Subcutaneous adipose tissue (tissue), 4 donors: ENCODE measurements at places on chromosomes 16 and 17. TPM values are rescaled to one million over a fixed set of nuclear protein-coding genes. Genes with fewer than 3 reads are reported as not detected.

Gene KRTAP1-5
- not detected for total RNA-seq

Gene DPEP2
- total RNA-seq: 28.7 TPM

Gene GUCY2D
- not detected for total RNA-seq

Gene TBX6
- total RNA-seq: 0.38 TPM

Gene KRT16
- not detected for total RNA-seq

Gene CACNG5
- not detected for total RNA-seq

Gene HS3ST6
- total RNA-seq: not detected

Gene CCDC200
- not detected for total RNA-seq

Gene FDXR
- total RNA-seq: 4.2 TPM

Gene CPNE7
- total RNA-seq: not detected

Gene OR4D1
- not detected for total RNA-seq

Gene HEXIM1
- total RNA-seq: 20.5 TPM

Gene SDK2
- under 0.01 TPM for total RNA-seq

Gene BOLA2
- total RNA-seq: 25.1 TPM

Gene CCL4
- 2.2 TPM for total RNA-seq

Gene CHD3
- 31.3 TPM for total RNA-seq

Gene CDR2L
- 5.1 TPM for total RNA-seq

Gene UMOD
- not detected for total RNA-seq
